ENCODE measurements at places on chromosomes 3 and 15.

DNA sequence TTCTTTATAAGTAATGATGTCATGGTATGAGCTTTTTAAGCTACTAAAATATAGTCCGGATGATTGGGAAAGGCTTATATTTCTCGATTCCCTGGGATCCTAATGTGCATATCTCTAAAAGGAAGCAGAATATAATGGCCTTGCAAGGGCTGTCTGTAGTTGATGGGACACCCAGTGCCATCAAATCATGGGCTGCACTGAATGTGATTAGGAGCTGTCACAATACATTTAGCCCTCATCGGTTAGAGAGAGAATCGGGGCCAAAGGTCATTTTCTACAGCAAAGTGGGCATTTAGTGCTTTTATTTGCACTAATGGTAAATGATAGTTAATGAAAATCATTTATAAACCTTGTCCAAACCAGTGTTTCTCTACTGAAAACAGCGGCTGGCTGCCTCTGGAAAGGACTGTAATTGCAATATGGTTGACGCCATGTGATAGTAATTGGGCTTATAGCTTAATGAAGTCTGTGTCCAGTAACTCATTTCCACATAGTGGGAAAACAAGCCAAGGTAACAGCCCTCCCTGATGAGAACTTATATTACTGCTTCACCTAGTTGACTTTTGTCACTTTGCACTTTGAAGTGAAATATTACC, 265.0 kb upstream of the AZI2 start:
- no peak for DNase-seq

GRCh38 chr15:70503073-70503745, 260.1 kb downstream of the UACA start:
- DNase-seq, result no peak

DNA sequence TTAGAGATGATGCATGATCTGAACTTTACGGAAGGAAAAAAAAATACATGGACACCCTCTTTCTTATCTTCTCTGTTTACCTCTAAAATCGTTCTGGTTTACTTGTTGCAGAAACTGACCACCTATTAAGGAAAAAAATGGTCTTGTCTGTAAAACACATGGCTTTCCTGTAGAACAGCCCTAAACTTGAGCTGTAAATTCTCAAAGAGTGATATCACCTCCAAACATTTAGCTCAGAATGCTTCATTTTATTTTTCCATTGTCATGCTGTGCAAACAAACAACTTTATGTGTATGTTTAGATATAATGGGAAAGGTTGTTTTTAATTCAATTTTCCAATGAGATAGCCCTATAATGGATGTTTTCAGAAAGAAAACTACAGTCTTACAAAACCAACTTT, 237.4 kb upstream of the NR2F2 start:
- no peak for DNase-seq

DNA sequence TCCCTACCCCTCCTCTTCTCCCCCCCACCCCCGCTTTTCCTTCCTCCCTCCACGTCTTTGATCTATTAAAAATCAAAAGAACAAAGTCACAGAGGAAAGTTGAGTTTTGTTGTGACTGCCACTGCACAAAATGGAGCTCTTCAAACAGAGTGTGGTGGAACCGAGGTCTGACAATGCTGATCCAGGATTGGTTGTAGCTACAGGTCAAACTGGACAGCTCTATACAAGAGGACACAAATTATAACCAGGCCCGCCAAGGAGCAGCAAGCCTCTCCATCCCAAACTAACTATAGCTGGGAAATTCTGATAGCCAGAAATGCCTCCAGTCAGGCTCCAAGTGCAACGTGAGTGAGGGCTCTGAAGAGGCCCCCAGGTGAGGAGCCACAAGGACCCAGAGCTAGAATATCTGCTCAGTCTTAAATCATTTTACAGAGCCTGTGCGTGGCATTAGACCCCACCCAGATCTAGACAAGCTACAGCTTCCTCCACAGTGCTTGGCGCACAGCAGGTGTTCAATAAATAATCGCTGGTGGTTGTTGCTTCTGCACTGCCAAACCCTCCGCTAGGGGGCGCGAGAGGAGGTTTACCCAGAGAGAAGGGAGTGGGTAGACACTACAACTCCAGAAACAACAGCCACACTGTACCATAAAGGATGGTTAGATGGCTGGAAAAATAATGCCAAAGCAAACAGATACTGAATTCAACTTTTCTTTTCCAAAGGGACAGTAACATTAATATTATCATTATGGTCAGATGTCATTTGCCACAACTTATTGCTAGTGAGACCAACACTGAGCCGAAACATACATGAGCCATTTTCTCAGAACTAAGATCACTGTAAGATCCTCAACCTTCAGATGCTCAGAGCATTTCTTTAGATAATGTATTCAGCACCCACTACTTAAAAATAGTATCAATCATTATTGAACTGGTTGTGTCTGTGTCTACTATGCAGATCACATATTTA, 44.6 kb downstream of the ZIC4 start:
- DNase-seq, result no peak

DNA sequence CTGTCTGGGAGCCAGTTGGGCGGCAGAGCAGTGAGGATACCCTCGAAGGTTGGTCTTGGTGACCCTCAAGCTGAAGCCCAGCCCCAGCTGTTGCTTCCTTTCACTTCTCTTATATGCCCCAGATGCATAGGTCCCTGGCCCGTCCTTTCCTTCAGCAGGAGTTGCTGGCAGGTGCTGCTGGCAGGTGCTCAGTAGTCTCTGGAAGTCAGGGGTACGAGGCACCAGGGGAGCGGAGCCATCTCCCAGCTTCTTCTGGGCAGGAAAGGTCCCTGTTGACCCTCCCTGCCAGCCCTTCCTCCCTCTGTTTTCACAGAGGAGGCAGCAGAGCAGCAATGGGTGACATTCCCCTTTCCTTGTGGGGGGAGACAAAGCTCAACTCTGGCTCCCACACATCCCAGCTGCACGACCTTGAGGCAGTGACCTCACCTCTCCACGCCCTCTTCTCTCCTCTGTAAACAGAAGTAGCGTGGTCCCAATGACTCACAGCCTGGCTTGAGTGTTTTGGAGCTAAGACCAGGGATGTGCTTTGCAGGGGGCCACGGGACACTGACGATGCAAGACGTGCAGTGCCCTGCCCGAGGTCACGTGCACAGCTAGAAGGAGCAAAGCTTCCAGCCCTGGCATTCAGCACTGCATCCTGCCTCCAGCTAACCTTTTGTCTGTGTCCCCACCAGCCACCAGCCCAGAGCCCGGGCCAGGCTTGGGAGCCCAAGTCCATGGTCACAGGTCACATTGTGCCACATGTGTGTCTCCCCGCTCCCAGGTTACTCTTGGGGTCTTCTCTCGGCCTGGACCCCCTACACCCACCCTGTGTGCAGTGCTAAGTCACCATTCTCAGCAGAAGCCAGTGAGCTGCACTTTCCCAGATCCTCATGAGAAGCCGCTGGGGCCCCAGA, 49.7 kb downstream of the SLC6A6 start:
- DNase-seq, result no peak

GRCh38 chr3:11508346-11509172, 135.2 kb downstream of the VGLL4 start:
- no peak for DNase-seq

DNA sequence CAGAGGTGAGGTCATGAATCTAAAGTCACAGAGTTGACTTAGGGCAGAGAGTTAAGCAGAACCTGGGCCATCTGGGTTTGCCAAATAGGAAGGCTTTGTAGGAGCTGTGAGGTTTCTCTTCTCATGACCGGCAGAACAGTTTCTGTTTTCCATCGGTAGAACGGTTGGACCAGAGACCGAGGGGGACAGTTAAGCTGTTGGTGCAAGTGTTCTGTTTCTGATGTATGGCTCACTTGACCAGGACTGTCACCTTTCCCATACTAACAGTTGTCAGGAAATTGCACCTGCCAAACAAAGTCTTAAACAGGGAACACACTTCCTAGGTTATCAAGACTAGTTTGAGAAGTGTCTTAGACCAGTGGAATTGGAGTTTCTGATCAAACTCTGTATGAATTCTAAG, 158.3 kb downstream of the PDCD6IP start:
- no peak for DNase-seq

DNA sequence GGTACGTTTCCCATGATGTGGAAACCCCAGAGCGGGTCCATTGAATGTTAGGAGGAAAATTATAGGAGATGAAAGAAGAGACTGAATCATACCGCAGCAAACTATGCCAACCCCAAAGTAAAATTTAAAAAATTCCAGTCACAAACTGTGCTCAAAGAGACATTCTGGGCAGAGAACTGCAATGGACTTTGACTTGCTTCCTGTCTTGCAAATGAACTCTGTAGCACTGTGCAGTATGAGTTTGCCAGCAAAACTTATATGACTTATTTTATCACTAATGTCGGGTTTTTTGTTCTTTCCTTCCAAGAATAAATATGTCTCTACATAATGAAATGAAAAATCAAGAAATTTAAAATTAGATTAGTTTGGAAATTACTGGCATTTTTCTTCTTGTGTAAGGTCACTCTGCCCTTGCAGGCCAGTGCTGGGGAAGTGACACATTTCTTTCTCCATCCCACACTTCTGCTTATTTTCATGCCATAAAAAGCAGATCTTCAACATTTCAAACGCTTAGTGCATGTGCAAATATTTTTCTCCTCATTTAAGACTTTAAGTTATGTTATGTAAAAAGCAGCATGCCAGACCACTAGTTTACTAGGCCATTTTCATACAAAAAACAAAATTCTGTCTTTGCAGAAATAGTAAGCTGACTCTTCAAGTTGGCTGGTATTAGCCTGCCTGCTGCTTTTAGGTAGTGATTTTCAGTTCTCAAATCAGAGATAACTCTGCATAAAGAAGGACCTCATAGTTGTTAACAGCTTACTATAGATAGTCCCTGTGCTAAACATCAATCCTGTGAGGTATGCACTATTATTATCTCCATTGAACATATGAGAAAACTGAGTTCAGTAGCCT, 32.2 kb upstream of the SSR3 start:
- DNase-seq, result no peak

- DNase-seq, result no peak
Observed at GRCh38 chr3:160279657-160280056, 54.4 kb downstream of the C3orf80 start.

DNA sequence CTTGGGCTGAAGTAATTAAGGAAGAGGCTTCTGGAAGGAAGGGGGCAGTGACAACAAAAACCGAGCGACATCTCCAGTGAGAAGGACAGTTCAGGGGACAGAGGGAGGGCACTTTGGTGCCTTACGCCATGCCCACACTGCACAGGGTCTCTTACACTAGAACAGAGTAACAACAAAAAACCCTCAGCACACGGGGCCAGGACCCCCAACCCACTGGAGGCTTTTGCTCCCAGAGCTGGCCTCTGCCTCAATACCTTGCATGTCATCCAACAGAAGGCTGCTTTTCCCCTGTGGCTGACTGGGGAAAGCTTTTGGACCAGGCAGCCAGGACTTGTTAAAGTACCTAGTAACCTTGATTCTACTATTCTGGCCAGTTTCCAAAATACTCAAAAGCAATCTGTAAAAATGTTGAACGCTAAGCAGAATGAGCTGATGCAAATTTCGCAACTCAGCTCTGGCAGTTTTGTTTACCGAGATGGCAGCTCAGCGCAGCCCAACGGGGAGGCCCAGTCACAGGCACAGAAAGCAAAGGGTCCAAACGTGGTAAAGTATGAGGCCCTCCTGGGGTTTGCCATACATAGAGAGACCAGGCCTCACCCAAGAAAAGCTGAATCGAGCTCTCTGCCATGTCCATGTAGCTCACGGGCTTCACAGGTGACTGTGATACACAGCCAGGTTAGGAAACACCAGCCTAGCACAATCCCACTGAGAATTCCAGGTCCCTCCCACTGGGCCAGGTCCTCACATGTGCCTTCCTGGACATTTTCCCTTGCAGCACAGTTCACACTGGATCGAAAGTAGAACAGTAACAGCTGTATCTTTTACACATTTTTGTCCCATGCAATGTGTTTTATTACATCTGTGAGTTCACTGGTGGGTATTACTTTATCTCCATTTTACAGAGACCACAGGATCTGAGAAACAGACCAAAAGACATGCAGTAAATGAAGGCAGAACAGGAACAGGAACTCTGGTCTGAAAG, 6.0 kb downstream of the CHCHD4 start:
- no peak for DNase-seq

- DNase-seq, result no peak
Observed at GRCh38 chr3:32996755-32997091, 45.3 kb downstream of the CCR4 start.

- peak; percentile 35 for DNase-seq
Observed at GRCh38 chr15:100140527-100141308, 201.1 kb downstream of the ADAMTS17 start.

DNA sequence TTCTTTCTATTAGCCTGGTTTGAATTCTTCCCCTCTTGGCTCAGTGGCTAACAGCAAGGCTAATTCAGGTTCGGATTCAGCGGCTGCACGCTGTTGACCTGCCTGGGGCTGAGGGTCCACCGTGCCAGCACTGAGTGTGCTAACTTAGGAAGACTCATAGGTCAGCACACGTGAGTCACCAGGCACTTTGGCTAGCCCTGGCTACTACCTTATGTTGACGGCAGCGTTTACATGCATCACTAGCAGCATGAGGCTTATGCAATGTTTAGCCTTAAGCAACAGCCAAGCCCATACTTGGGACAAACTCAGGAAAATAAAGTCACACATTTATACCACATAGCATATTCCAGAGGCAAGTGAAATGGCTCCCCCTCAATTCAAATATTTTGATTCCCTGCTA, 137.7 kb downstream of the RAB11A start:
- no peak for DNase-seq

GRCh38 chr15:89117790-89118189, 29.5 kb downstream of the ABHD2 start:
- DNase-seq, result no peak

GRCh38 chr3:146468234-146468633, 1.1 kb downstream of the PLSCR2 start:
- no peak for DNase-seq

DNA sequence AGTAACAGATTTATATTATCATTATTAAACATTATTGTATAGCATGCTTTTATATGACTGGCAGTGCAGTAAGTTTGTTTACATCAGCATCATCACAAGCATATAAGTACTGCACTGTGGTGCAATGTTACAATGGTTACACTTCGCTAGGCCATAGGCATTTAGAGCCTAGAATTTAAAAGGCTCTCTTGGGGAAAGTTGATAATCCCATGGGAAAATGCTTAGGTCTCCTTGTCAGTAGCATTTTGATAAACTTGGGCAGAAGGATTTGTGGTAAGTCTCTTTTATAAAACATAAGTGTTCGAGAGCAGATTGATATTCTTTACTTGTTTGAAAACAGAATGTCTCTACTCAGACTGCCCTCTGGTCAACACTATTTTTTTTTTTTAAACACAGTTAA, 7.5 kb downstream of the DTWD1 start:
- no peak for DNase-seq

GRCh38 chr3:187926620-187927019, 181.4 kb upstream of the BCL6 start:
- peak; percentile 16 for DNase-seq

GRCh38 chr3:45082142-45082538, 56.0 kb downstream of the CLEC3B start:
- DNase-seq, result no peak

DNA sequence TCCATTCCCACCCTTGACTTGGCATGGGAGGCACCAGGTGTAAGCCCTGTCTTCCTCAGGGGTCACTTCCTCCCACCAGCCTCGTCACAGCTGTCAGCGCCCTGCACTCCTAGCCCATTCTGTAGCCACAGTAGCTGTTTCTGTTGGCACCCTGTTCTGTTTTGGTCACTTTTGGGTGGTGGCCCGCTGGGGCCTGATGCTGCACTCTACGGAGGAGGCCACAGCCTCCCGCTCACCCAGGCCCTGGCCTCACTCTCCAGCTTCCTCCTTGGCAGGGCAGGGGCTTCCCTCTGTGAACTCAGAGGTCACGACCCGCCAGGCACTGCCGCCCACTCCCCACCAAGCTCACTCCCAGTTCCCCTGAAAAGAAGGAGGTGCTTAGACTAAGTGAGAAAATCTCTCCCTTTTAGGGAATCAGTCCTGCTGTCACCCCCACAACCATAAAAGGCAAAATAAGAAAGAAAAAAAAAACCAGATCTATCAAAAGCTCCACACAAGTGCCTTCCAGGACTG, 68.4 kb downstream of the MGLL start:
- no peak for DNase-seq

Measured in CD8-positive, alpha-beta T cell (primary cell).